ENCODE measurements at places on chromosomes 16 and 17.

DNA sequence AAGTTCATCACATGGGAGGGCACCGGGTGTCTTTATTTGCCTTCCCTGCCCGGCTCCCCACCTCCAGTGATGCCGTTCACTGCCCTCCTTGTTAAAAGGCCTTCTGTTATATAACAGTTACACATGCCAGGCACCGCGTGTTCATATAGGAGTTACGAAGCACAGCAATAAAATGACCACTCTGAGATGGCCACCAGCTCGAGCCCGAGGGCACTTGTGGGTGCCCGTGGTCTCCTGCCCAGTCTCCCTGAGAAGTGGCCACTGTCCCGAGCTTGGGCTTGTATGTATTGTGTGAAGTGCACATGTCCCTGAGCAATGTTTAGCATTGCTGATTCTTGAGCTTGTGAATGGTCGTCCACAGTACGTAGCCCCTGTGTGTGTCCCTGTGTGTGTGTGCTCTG, 355.6 kb downstream of the SEC14L1 start:
- DNase-seq = peak; percentile 34

DNA sequence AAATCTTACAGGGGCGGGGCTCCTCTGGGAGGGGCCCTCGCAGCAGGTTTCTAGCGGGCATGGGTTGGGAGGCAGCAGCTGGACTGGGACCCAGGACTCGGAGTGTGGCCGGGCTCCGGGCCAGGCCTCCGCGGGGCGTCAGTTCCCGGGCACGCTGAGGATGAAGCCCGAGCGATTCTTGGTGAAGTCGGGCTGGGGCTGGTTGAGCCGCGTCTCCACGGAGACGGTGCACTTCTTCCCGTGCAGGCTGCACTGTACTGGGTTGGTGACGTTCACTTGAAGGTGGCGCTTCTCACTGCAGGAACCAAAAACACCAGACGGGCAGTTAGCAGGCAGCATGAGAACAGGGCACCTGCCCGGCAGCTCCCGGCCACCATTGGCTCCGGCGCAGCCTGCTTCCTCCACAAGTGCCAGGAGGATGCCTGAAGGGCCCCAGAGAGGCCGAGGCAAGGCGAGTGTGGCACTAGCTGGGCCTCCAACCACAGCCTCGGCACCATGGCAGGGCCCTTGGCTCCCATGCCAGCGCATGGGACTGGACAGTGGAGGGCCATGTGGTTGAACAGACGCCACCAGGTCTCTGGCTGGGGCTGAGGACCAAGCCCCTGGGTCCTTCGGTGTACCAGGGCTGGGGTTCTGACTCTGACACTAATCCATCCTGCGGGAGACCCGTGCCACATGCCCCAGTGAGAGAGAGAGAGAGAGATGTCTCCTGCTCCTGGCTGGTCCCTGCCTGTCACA, 8.0 kb downstream of the CDK5R1 start:
- DNase-seq = no peak

DNA sequence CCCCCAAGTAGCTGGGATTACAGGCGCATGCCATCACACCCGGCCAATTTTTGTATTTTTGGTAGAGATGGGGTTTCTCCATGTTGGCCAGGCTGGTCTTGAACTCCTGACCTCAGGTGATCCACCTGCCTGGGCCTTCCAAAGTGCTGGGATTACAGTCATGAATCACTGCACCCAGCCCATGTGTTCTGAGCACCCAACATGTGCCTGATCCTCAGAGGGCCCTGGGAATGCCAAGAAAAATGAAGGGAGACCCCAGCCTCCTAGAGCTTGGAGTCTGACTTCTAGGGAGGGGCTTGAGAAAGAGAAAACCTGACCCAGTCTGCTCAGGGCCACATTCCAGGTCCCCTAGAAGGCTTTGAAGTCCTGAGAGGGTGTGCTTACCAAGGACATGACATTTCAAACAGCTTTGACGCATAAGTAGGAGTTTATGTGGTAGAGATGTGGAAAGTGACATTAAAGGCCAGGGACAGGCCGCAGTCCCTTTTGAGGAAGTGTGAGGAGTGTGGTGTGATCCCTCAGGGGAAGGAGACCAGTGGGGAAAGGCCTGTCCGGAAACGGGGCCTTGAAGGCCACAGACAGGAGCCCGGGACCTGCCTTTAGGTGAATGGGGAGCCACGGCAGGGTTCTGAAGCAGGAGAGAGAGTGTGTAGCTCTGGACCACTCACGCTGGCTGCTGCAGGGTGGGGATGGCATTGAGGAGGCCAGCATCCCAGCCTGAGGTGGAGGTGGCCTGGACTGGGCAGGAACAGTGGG, 1.1 kb upstream of the CCL22 start:
- DNase-seq = no peak

GRCh38 chr17:29582772-29583171, 6.7 kb downstream of the GIT1 start:
- DNase-seq = no peak

DNA sequence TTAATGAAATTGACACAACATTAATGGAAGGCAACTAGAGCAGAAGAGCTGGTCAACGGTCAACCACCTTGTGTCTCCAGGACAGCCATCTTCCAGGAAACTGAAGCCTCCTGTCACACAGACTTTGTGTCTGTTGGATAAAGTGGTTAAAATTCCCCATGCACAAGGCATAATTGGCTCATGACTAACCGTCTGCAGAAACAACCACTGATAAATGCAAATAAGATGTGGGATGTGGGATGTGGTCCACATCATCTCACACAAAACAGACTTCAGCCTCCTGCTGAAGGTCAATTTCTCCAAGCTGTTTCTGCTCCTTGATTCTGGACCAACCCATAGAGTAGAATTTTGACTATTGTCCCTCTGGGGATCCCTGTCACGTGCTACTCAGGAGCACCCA, 26.9 kb upstream of the XYLT1 start:
- no peak for DNase-seq

GRCh38 chr17:50918933-50919296, 52.8 kb upstream of the TOB1 start:
- no peak for DNase-seq

- DNase-seq = no peak
Measured at GRCh38 chr16:82675300-82675699, 48.5 kb downstream of the CDH13 start.

DNA sequence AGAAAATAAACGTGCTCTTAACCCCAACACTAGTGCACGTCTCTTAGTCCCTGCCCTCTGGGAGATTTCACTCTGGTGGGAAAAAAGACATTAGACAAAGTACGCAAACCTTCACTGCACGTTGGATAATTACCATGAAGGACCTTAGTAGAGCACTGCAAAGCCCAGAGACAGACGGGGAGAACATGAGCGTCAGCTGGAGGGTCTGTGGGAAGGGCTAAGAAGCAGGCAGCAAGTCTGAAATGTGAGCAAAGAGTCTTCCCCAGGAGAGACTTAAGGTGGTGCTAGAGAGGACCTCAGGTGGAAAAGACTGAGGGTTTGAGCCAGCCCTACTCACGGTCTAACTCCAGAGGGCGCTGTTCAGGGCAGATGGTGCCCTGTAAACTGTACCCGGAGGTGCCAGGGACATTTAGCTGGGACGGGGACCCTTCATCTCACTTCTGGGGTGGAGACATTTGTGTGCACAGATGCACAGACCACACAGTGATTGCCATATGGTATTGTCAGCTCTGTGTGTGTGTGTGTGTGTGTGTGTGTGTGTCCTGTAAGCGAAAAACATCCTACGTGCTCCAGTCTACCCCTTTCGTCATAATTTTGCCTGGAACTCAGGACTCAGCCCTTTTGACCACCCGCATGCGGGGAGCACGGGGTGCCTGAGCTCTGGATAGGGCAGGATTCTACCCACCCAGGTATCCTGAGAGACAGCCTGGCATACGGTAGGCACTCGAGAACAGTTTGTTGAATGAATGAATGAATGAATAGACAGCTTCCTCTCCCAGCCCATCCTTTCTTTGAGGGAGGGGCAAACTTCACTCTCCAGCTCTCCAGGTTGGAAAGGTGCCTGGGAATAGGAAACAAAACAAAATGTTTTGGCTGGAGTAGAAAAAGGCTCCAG, 10.1 kb upstream of the STAC2 start:
- peak; percentile 7 for DNase-seq

- DNase-seq = no peak
Measured at GRCh38 chr17:16931318-16932060, 40.4 kb downstream of the TNFRSF13B start.

DNA sequence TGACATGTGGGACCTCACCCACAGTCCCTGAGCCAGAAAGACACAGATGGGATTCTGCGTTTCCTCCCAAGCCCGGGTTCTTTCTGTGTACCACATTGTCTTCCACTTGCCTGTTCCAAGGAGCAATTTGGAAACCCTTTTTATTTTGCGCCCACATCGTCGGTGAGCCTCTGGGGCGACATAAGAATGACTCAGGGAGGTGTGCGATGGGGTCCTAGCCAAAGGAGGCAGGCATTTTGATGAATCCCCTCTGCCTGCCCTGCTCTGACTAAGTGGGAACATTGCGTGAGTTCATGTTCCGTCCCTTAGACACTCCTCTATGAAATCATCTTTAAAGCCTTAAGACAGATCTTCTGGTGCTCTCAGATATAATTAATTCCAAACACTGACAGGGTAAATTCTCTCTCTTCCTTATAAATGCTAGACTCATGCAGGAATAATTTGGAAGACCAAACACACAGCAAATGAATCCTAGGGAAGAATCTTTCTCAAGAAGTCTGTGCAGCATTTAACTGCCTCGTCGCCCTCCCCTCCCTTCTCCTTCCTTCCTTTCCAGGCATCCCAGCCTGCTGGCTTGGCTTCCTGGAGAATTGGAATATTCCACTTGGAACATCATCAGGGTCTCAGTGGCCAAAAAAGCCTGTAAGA, 52.7 kb upstream of the FOXF1 start:
- no peak for DNase-seq

GRCh38 chr17:47812146-47812920, 9.3 kb downstream of the OSBPL7 start:
- DNase-seq = peak; percentile 14

- DNase-seq = no peak
Measured at GRCh38 chr16:15038689-15039088, 17.2 kb downstream of the NTAN1 start.

DNA sequence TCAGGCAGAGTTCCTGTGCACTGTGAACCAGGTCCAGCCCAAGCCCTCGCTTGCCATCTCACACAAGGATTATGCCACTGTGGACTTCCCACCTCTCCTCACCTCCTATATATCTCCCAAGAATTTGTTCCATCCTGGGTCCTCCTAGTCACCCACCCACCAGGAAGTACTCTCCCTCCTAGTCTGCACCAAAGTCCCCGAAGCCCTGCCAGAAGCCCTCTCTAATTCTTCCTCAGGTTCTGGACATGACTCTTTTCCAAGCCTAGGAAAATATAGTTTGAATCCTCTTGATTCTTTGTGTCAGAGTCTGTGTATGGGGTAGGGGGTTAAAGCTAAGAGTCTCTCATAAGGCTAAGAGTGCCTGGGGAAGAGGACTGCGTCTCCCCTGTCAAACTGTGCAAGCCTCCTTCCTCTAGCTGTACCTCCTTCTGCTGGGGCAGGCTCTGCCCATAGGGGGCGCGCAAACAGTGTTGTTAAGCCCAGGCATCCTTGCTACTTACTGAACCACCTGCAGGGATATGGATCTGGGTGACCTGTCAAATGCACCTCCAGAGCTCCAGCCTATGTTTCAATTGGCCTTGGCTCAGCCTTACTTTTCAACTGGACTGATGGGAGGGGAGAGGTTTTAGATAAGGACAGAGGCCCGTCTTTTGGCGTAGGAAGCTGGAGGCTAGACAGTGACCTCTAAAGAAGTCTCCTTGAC, 16.6 kb upstream of the DLX4 start:
- DNase-seq = peak; percentile 81

DNA sequence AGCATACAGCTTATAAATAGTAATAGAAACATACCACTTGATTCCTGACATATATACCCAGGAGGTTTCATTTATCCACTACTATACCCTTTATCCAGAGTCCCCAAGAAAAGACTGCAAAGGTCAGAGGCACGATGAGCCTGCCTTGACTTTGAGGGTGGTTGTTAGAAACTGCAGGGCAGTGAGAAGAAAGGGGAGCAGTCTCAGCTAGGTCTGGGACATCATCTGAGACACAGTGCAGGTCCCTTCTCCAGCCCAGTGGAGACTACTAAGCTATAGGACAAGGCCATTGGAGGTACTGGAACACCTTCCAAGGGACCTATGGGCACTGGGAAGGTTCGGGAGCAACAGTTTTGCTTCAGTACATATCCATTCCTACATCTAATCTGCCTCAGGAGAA, 20.2 kb upstream of the TEKT3 start:
- no peak for DNase-seq

DNA sequence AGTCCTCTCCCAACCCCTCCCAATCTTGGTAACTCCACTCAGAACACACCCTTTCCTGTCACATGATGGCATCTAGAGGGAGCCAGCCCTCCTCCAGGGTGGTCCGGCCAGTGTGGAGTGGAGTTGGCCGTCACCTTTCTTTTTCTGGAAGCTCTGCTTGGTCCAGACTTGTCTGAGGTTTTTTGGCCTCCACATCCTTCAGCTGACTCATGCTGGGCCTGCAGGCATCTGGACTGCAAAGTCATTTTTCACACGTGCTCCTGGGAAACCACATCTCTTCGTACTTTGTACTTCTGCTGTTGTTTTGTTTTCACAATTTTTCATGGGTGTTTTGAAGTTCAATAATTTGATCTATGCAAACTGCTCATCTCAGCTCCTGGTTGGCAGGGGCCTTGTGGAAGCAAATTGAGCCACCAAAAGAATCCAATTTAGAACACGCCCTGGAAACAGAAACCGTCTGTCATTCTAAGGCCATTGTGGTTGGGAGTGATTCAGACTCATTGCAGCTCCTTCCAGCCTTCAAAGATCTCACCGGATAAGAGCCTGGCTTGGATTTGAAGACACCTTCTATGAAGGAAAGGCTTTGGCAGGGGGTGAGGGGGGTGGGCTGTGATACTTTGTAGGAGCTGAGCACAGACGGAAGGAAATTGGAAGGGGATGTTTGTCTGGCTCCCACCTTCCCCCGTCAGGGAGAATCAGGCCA, 42.4 kb upstream of the NF1 start:
- DNase-seq = no peak

- DNase-seq = no peak
Measured at GRCh38 chr16:11240636-11241473, 15.1 kb downstream of the SOCS1 start.

GRCh38 chr16:82016964-82017363, 5.7 kb upstream of the SDR42E1 start:
- DNase-seq = no peak

GRCh38 chr16:78677181-78677731, 577.8 kb downstream of the WWOX start:
- no peak for DNase-seq

GRCh38 chr17:39051001-39051585, 83.9 kb upstream of the FBXO47 start:
- no peak for DNase-seq

DNA sequence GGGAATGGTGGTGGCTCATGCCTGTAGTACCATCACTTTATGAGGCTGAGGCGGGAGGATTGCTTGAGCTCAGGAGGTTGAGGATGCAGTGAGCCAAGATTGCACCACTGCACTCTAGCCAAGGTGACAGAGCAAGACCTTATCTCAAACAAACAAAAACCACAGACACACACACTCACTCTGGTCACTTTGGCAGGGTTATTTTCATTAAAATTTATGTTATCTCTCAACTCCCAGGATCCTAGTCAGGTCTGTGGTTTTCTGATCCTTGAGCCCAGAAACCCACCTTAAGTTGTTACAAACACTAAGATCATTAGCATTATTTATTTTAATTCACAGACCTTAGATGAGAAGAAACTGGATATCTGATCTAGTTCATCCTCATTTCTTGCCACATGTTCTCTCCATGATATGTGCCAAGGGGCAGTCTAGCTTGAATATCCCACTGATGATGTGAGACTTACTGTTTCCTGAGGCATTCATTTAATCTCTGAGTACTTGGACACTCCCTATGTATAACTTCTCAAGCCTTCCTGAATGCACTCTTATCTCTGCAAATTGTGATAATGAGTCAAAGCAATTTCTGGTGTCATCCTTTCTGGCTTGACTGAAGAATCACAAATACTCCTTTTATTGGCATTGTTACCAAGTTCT, 9.6 kb downstream of the ABHD15 start:
- no peak for DNase-seq
